ENCODE measurements at places on chromosomes 11 and 22. TPM values are rescaled to one million over a fixed set of nuclear protein-coding genes. Genes with fewer than 3 reads are reported as not detected.

GRCh38 chr11:107493117-107493516, 35.5 kb upstream of the CWF19L2 start:
- H3K4me1 ChIP-seq = no peaks in the 10 kb centered on the region
- no peak overlapping the region for H3K4me3 ChIP-seq
- H3K27me3 ChIP-seq = no peaks in the 10 kb centered on the region
- H3K27ac ChIP-seq = no peak overlapping the region
- no peaks in the 10 kb centered on the region for H3K36me3 ChIP-seq

DNA sequence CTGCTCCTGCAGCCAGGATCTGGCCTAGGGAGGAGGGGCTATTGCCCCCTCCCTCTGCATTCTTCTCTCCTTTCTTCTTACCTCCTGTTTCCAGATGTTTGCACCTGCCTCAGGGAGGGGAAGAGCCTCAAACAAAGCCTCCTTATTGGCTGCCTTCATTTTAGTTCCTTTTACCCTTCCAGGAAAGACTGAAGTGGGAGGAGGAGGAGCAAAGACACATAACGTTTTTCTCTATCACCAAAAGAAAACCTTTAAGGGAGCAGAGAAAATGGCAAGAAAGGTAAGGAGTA, 13.3 kb upstream of the CHRM1 start:
- H3K27ac ChIP-seq = no peak overlapping the region
- DNase-seq = no peak

DNA sequence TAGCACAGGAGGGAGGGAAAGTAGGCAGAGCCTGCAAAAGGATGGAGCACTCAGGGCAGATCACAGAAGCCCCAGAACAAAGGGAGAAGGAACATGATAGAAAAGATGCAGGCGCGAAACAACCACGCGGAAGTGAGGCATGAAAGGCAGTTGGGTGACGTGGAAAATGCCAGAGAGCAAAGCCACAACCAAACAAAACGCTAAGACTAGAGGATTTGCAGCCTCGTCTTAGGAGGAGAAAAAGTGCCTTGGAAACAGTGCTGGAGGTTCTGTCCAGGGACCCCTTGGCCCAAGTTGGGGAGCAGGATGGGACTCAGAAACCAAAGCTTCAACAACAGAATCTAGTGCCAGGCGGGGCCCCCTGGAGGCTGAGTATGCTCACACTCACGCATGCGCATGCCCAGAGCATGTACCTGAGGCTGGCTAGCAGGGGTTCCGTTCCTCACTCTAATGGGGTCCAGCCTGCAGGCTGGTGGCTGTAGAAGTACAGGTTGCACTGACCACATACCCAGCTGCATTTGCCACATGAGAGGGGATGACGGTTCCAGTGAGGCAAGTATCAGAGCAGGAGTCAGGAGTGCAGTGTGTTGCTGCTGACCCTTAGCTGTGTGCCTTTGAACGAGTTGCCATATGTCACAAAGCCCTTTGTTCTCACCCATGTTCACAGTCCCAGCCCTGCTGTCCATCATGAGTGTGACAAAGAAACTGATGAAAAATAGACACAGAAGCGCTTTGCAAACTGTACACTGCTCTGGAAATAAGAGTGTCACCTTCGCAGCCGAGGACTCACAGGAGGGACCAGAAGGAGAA, 568.6 kb upstream of the CADM1 start:
- H3K36me3 ChIP-seq = no peaks in the 10 kb centered on the region
- H3K27me3 ChIP-seq = no peaks in the 10 kb centered on the region
- DNase-seq = no peak
- H3K4me1 ChIP-seq = no peaks in the 10 kb centered on the region
- H3K4me3 ChIP-seq = no peak overlapping the region

DNA sequence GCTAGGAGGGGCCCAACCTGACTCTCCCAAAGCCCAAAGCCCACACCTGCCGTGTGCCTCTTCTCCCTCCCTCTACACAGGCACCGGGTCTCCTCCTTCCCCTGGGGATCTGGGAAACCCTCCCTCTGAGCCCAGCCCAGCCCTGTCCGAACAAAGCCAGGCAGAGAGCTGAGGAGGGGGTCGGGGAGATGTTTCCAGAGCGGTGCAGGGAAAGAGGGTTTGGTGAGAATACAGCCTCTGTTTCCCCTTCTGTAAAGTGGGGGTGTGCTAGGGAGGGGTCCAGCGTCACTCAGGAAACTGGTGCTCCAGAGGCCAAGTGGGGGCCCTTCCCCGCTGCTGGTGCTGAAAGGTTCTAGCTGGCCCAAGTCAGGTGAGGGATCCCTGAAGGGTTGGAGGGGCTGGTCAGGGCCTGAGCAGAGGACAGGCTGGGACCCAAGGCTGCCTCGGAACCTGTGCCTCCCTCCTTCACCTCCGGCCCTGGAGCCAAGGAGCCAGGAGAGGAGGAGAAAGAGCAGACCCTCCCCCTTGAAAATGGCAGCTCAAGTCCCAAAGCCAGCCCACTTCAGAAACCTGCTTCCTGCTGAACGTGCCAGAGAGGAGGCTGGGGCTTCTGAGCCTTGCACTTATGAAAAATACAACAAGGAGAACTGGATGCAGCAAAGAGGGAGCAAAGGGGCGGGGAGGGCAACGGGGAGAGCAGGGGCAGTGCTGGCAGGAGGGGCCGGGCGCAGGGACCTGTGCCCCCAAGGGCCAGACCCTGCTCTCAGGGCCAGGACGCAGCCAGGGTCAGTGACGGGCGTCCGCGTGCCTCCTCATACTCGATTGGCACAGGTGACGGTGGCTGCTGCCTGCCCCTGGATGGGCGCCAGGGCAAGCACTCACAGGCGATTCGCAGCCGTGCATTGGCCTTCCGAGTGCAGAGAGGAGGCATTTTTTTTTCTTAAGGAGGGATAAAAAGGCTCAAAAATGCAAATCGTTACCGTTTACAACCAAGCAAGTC, 43.2 kb downstream of the MACROD1 start:
- H3K4me3 ChIP-seq = no peak overlapping the region
- no peaks in the 10 kb centered on the region for H3K4me1 ChIP-seq
- no peaks in the 10 kb centered on the region for H3K27me3 ChIP-seq
- no peak overlapping the region for H3K27ac ChIP-seq

DNA sequence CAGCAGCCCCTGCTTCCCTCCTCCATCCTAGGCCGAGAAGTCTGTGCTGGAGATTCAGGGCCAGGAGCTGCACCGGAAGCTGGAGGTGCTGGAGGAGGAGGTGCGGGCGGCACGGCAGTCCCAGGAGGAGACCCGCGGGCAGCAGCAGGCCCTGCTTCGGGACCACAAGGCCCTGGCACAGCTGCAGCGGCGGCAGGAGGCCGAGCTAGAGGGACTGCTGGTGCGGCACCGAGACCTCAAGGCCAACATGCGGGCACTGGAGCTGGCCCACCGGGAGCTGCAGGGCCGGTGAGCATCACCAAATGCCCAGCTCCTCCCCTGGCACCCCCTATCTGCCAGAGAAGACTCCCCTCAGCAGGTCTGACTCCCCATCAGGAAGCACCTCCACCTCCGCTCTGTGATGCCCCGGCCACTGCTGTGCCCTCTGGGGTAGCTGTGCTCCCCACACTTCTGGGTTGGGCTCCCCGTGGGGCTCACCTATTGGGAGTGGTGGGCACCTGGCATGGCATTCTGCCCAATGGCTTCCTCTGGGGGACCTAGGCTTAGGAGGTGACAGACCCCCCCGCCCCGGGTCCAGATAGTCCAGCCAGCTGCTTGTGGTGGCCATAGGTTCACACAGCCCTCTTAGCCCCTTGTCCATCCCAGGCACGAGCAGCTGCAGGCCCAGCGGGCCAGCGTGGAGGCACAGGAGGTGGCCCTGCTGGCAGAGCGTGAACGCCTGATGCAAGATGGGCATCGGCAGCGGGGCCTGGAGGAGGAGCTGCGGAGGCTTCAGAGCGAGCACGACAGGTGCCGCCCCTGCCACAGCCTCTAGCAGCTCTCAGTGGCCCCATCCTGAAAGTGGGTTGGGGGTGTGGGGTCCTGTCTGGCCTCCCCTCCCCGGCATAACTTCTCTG, 6.6 kb upstream of the RPS6KA4 start:
- H3K4me1 ChIP-seq = no peaks in the 10 kb centered on the region
- no peak overlapping the region for H3K27ac ChIP-seq
- H3K36me3 ChIP-seq = no peaks in the 10 kb centered on the region
- no peak overlapping the region for H3K4me3 ChIP-seq
- DNase-seq = no peak
- no peaks in the 10 kb centered on the region for H3K27me3 ChIP-seq

DNA sequence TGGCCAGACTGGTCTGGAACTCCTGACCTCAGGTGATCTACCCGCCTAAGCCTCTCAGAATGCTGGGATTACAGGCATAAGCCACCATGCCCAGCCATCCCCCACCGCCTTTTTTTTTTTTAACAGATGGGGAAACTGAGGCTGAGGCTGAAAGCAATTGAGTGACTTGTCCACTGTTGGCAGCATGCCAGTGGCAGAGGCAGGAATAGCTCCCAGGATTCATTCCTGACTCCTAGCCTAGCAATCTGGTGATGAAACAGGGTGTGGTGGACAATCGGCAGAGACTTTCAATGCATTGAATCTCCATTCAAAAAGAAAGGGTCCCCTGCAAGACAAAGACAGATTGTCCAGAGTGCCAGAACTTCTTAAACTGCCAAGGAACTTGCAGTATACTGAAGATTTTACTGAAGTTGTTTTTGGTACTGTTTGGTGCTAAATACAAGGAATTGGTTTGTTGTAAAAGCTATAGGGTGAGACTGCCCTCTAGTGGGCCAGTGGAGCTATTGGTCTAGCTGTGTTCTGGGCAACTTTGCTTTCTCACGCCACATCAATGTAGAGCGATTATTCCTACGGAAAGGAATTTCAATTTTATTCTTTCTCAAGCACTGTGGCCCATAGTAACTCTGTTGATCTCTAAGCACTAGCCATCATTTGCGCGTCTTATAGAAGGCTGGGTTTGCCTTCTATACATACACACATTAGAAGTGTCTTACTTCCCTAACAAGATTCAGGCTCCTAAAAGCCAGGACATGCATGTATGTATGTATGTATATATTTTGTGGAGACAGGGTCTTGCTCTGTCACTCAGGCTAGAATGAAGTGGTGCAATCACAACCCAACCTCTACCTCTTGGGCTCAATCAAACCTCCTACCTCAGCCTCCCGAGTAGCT, 21.0 kb downstream of the C22orf31 start:
- H3K4me3 ChIP-seq = no peak overlapping the region
- no peaks in the 10 kb centered on the region for H3K27me3 ChIP-seq
- no peaks in the 10 kb centered on the region for H3K4me1 ChIP-seq
- H3K27ac ChIP-seq = no peak overlapping the region
- no peak for DNase-seq

DNA sequence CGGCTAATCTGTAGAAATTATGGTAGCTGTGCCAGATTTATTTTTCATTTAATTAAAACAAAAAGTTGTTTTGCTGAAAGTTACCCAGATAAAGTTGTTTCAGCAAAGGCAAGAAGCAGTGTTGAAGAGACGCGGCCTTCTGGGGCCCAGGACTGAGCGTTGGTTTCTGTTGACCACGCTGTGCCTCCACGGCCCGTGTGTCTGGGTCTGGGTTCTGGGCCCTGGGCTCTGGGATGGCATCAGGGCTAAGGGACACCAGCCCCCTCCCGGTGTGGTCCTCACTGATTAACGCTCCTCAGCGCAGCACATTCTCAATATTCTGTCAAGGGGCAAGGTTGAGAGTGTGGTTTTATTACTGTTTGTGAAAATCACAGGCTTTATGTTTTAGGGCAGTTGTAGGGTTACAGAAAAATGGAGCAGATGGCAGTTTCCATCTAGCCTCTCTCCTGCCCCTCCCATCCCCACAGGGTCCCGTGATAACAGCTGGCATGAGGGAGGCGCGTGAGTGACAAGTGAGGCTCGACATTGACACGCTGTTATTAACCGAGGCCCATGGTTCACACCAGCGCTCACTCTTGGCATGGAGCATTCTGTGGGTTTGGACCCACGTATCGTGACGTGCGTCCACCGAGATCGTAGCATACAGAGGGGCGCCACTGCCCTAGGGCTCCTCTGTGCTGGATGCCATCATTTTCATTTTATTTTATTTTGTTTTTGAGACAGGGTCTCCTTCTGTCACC, 1231.4 kb downstream of the BRD1 start:
- DNase-seq = no peak
- H3K36me3 ChIP-seq = no peaks in the 10 kb centered on the region
- no peak overlapping the region for H3K27ac ChIP-seq
- H3K27me3 ChIP-seq = no peaks in the 10 kb centered on the region
- no peak overlapping the region for H3K4me3 ChIP-seq

TIMP3 gene
- 59.4 TPM for polyA plus RNA-seq
